ENCODE measurements at places on chromosomes 4 and X.

GRCh38 chr4:156146571-156146970, 192.9 kb upstream of the CTSO start:
- DNase-seq: no peak

DNA sequence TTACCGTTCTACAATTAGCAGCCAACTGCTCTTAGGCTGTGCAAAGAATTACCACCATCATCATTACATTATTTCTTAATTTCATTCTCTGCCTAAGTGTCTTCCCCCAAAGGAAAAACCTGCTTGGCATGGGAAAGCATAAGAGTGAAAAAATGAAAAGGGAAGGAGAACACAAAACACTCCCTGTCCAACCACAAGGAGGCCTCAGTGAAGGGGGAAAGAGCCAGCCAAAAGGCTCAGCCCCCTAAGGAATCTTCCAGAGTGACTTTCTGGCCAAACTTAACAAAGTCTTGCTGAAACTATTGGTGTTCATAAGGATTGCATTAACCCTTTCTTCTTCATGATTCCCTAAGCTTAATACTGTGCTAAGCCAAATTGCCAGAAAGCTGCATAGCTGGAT, 287.4 kb downstream of the SMARCA1 start:
- DNase-seq: no peak

GRCh38 chr4:26023203-26023972, 109.4 kb downstream of the SMIM20 start:
- no peak for DNase-seq

DNA sequence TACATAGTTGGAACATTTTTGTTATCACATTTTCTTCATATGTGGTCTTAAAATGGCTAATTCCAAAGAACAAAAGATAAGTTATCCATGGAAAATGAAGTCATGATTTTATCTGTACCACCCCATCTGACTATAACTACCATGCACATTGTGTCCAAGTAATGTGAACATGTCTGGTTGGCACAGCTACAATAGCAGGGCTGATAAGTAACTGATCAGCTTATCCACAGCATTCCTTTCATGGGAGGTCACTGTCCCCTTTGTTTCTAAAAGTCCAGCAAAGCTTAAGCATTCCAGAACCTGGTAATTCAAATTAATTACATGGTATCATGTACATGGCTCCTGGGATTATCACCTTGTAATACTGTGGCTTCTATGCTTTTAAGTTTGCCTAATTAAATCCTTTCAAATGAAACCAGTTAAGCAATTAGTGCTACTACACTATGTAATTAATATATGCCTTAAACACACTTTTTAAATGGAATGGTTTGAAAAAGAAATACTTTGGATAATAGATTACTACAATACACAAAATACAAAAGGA, 21.1 kb upstream of the SORBS2 start:
- no peak for DNase-seq

GRCh38 chrX:119155416-119156035, 27.9 kb upstream of the KIAA1210 start:
- DNase-seq: no peak

GRCh38 chr4:168039593-168039992, 52.7 kb upstream of the ANXA10 start:
- DNase-seq: no peak

- no peak for DNase-seq
Measured at GRCh38 chrX:30301208-30301607, 8.0 kb downstream of the NR0B1 start.

All from right kidney (tissue), 9 donors.